ENCODE measurements at places on chromosomes 5 and 9. TPM values are rescaled to one million over a fixed set of nuclear protein-coding genes. Genes with fewer than 3 reads are reported as not detected.

DNA sequence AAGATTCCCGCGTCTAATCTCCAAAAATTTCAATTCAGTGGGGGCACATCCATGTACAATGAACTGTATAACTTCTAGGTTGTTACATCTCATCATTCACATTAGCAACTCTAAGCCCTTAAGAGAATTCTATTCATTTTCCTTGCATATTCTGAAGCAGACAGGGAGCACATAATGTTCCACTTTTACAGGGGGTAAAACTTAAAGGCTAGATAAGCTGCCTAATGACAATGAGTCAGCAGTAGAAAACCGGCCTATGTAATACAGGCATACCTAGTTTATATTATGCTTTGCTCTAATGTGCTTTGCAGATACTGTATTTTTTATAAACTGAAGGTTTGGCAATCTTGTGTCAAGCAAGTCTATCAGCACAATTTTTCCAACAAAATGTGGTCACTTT lies 40.4 kb downstream of the PTAR1 start:
- peak; percentile 2 for DNase-seq
- H3K4me3 ChIP-seq = no peak overlapping the region
- H3K27me3 ChIP-seq = no peaks in the 10 kb centered on the region
- H3K27ac ChIP-seq = no peak overlapping the region
- no peaks in the 10 kb centered on the region for H3K4me1 ChIP-seq
- H3K36me3 ChIP-seq = peaks cover 3% of the 10 kb centered on the region

- no peaks in the 10 kb centered on the region for H3K27me3 ChIP-seq
- no peaks in the 10 kb centered on the region for H3K4me1 ChIP-seq
- DNase-seq = no peak
- H3K36me3 ChIP-seq = no peaks in the 10 kb centered on the region
- no peak overlapping the region for H3K27ac ChIP-seq
Observed at GRCh38 chr5:53739111-53739510, 178.7 kb downstream of the NDUFS4 start.

GRCh38 chr5:90170261-90170660 lies 239.3 kb downstream of the CETN3 start:
- H3K36me3 ChIP-seq = no peaks in the 10 kb centered on the region
- no peak overlapping the region for H3K4me3 ChIP-seq

The ENTPD2 gene
- 5.5 TPM for polyA plus RNA-seq

The PCDHA11 gene
- polyA plus RNA-seq = 0.21 TPM

- no peaks in the 10 kb centered on the region for H3K4me1 ChIP-seq
- DNase-seq = peak; percentile 74
- H3K27ac ChIP-seq = no peak overlapping the region
- no peaks in the 10 kb centered on the region for H3K36me3 ChIP-seq
- H3K27me3 ChIP-seq = no peaks in the 10 kb centered on the region
- no peak overlapping the region for H3K4me3 ChIP-seq
Observed at GRCh38 chr9:132994410-132995120, 16.1 kb downstream of the GFI1B start.
